SIG-M5 (cell line): ENCODE measurements at places on chromosomes 7 and 10.

GRCh38 chr10:61964949-61965702, 63.6 kb downstream of the ARID5B start:
- no peak for DNase-seq

DNA sequence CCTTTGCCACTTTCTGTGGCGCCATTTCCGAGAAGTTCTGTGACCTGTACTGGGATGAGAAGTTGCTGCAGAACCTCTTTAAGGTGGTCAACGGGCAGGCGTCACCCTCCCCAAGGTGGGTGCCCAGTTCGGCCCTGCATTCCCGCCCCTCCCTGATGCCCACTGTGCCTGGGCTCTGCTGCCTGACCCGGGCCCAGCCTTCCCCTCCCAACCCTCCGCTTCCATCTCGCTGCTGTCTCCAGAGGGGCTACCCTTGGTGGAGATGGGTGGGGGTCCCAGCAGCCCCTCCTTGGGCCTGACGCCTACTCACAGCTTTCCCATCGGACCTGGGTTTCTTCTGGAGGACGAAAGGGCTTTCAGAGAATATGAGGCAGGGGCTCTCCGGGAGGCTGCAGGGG, 30.5 kb upstream of the UTF1 start:
- no peak for DNase-seq

GRCh38 chr10:33258967-33259366, 75.5 kb downstream of the NRP1 start:
- DNase-seq = no peak

- no peak for DNase-seq
These were observed 494.9 kb upstream of the AKR1E2 start for GRCh38 chr10:4331150-4331549.

DNA sequence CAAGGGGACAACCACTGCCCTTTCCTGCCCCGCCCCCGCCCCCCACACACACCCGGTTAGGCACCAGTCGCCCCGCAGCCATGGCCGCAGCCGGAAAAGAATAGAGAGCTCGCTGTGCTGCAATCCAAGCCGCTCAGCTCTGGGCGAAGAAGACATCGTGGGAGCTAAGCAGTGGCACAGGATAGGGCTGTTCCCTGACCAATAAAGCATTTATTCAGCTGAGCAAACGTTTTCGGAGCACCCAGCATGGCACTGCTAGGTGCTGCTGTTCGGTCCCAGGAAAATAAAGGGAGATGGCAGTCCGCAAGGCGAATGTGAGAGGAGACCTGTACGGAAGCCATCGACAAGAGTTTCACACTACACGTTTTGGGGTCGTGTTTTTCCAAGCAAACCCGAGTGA, 18.3 kb downstream of the SKIDA1 start:
- no peak for DNase-seq

DNA sequence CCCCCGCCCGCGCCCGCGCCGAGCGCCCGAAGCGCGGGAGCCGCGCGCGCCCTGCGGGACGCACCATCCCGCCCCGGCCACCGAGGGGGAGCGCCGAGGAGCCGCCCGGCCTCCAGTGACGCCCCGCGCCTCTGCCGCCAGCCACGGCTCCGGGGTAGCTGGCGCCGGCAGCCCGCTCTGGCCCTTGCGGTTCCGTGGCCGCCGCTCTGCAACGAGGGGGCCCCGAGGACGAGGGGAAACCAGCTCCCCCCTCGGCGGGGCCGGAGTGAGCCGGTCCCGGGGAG, at the start of gene PAXIP1:
Gene PAXIP1, minus strand, starts transcription at position 33 of the 284 bp plus-strand sequence. CDS start 195 bp downstream, outside the sequence.
- no peak for DNase-seq

GRCh38 chr7:84923348-84923747, 263.5 kb downstream of the SEMA3D start:
- no peak for DNase-seq

DNA sequence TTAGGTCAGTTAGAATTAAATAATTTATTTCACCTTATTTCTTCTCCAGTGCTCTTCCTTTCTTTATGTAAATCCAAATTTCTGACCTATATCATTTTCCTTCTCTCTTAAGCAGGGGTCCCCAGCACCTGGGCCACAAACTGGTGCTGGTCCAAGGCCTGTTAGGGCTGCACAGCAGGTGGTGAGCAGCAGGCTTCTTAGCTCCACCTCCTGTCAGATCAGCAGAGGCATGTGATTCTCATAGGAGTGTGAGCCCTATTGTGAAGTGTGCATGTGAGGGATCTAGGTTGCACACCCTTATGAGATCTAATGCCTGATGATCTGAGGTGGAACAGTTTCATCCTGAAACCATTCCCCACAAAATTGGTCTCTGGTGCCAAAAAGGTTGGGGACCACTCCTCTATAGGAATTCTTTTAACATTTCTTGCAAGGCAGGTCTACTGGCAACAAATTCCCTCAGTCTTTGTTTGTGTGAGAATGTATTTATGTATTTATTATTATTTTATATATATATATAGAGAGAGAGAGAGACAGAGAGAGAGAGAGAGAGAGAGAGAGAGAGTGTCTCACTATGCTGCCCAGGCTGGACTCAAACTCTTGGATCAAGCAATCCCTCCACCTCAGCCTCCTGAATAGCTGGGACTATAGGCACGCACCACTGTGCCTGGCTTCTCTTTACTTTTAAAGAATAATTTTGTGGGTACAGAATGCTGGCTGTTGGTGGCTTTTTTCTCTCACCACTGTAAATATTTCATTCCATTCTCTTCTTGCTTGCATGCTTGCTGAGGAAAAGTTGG, 4.3 kb upstream of the ABCC2 start:
- DNase-seq = no peak

DNA sequence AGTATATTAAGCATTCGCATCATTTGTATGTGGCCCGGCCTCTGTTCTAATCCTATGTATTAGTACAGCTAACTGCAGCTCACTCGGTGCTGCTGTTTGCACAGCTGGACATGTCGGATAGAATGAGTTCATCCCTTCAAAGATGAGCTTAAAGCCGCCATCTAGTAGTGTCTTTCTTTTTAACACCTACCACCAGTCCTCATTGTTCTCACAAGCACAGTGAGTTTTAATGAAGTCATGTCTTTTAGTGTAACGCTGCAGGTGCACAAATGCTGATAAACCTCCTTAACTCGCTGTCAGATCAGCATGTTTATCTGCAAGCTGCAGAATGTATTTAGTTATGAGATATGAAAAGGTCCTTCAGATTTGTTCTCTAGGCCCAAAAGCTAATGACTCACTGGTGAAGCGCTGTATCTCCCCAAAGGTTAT, 247.5 kb downstream of the MTERF1 start:
- no peak for DNase-seq

- DNase-seq = no peak
These were observed 843 bp upstream of the PLPP4 start for GRCh38 chr10:120456143-120456625.

DNA sequence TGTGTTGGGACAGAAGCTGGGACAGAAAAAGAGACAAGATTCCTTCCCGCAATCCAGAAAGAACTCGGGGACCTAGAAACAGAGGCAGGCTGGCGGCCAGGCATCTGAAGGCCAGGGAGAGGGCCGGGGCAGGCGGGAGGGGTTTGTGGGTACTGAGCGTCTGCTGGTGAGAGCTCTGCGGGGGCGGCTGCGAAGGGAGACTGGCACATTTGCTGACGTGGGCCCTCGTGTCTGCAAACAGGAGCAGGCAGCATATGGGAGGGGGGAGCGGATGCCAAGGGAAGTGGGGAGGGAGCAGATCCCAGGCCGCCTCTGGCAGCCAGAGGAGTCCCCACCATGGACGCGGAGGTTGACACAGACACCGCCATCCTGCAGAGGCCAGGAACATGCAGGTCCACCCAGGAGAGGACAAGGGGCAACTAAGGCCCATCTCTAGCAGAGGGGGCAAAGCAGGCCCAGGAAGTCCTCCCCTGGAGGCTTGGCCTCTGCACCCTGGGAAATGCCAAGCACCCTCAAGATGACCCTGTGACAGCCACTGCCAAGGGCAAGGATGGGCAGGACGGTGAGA, 32.2 kb downstream of the KCNH2 start:
- no peak for DNase-seq

- no peak for DNase-seq
These were observed 40.4 kb upstream of the BPGM start for GRCh38 chr7:134605978-134606923.

DNA sequence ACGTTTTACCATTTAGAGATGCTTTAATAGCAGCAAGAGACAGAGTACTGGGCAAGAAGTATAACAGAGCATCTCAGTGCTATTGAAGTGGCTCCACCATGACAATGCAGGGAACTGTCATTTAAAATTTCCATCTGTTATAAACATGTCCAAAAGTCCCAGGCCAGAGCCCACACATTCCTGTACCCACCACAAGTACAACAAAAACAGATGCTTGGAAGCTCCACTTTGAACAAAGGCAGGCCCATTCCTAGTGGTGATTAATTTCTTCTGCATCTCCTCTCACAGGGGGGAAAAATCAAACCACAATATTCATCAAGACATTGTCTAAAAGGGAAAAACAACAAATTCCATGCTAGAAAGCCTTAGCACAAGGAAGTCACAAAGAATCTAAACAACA, 627.9 kb downstream of the PARD3 start:
- no peak for DNase-seq

DNA sequence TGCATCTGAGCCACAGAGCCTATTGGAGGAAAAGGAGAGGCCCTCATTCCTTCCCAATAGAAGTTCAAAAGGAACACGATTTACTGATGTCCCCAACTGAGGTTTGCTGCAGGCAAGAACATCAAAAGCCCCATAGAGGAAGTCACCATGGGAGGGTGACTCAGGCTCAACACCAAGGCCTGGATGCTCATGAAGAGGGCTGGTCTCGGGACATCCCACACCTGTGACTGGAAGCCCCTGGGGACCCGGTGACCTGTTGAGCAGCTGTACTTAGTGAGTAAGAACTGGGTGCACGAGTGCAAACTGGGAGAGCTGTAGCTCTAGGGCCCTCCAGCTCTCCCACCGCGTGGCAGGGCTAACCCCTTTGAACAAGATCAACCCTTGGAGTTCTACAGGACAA, 38.0 kb downstream of the CYTH3 start:
- DNase-seq = no peak

DNA sequence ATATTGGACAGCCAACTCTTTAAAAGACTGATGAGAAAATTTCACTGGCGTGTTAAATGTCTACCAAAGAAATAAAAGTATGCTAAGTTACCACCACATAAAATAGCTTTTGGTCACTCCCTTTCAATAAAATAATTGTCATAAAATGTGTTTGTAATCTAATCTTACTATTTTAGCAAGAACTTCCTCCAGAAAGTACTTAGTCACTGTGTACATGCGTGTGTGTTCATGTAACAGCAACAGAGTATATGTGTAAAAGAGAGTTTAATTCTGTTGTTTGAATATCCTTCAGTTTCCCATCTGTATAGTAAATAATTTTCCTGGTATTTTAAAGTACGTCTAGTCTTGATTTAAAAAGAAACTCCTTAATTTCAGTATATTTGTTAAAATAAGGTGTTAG, 35.0 kb upstream of the WASL start:
- DNase-seq = no peak
